Mammary epithelial cell (primary cell): ENCODE measurements at places on chromosomes 3 and 15.

DNA sequence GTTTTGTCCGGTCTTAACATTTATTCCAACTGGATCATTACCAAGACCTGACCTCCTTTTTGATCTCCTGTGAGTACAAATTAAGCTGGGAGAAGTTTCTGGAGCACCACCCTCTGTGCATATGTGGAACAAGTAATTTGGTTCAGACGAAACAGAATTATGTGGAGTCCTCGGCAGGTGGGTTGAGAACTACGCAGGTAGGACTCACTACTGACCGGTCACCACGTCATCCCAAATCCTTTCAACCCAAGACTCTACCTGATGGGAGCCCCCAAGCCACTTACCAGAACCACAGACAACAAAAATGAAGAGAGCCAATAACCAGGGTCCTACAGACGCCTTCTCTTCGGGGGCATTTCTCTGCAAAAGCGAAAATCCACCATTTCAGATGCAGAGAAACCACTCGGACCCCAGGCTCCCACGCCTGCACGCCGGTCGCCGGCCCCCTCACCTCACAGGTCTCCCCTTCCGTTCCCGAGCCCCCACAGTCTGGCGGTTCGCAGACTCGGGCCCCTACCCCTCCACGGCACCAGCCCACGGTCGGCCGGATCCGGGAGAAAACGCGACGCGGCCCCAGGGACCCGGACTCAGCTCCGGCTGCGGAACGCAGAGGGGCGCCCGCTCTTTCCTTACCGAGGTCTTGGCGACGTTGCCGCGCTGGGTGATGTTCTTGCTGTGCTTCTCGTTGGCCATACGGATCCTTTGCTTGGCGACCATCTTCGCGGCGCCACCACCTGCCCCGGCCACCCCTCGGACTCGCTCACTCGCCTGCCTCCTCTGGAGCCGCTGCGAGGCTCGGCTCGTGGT lies 674 bp downstream of the SERP1 start:
- peak; percentile 40 for DNase-seq

DNA sequence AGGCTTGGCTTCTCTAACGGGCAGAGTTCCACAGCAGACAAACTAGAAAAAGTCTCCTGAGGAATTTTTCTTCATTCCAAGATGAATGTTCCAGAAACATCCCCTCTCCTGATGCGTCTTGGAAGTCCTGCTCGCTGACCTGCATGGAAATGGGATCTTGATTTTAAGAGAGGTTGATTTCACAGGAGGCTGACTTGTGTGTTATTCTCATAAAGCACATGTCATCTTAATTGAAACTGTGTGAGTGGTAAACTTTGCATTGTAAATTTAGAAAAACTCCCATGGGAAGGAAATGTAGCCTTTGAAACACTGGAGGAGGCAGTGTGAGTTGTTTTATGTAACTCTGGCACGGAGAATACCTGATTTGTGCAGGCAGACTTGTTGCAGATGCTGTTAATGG lies 337.8 kb upstream of the NR2E3 start:
- no peak for DNase-seq

DNA sequence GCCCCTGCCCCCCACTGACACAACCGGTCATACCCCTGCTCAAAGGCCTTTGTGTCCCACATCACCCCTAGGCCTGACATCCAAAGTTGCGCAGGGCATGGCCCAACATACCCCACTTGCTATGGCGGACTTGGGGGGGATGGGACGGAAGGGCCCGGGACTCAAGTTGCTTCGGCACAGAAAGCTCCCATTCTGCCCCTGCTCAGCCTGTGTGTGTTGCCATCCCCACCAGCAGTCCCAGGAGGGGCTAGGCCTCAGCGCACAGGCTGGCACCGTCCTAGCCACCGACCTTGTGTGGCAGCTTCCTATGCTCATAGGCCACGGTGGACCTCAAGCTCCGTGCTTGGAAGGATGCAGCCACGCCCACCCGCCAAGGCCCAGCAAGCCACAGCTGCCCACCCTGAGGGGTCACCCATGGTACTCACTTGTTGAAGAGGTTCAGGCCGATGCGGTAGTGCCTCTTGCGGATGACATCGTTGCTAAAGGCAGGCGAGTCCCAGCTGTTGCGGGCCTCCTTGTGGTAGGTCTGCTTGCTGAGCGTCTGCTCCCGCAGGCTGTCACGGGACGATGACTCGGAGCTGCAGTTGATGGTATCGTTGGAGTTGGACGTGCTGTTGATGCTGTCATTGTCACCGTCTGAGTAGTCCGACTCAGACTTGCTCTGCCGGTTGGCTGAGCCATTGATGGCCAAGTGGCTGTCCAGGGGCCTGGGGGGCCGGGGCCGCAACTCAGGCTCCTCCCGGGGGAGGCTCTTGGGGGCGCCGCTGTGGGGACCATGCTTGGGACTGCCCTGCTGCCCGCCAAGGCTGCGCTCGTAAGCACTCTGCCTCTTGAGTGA lies 93.9 kb upstream of the RPL32 start:
- DNase-seq = no peak

GRCh38 chr3:25025236-25025635 lies 402.8 kb upstream of the RARB start:
- DNase-seq = no peak

DNA sequence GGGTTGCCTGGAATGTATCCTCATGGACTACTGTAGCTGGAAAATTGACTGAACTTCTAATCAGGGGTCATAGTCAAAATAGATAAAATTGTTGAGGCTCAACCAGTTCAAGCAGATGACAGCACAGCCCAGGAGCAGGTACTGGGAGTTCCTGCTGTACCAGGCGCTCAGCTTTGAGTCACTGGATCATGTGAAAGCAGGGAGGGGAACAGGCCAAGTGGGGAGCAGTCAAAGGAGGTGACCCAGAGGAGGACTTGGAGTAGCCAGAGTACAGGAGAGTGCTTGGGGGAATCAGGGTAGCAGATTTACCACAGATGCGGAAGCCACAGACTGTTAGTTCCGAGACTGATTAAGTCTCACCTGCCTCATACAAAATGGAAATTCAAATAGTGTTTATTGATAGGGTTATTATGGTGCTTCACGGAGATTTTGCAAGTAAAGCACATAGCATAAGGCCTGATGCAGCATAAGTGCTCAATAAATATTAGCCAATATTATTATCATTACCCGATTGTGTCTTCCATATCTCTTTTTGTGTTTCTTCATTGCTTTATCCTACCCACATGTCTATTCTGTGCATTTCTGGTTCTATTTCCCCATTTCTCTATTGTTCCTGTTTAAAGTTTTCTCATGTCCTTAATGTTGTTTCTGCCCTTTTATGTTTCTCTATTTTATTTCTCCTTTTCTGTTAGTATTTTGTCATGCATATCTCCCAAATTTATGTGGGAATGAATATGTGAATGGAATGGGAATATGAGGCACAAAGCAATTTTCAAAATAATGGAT lies 369.2 kb upstream of the MCTP2 start:
- no peak for DNase-seq

GRCh38 chr3:10074666-10075065 lies 33.4 kb downstream of the FANCD2OS start:
- no peak for DNase-seq
